ENCODE measurements at places on chromosomes 16 and 17.

GRCh38 chr17:43914451-43914850, 7.1 kb upstream of the MPP2 start:
- DNase-seq = no peak

GRCh38 chr17:83152745-83153611, 73.6 kb downstream of the METRNL start:
- no peak for DNase-seq

DNA sequence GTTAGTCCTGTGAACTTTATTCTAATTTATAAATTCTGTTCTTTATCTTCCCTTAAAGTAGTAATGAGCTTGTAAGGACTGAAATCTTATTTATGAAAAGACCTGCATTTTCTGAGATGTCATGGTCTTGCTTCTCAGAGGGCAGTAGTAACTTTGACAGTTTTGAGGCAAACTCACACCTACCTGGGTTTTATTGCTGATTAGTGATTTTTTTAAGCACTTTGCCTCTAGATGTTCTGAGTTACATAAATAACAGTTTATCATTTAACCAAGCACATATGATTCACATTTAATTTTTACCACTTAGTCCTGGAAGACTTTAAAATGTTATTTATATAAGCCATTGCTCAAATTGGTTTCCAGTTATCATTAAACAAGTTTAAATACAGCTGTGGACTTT, 10.7 kb downstream of the DUSP14 start:
- DNase-seq = no peak

DNA sequence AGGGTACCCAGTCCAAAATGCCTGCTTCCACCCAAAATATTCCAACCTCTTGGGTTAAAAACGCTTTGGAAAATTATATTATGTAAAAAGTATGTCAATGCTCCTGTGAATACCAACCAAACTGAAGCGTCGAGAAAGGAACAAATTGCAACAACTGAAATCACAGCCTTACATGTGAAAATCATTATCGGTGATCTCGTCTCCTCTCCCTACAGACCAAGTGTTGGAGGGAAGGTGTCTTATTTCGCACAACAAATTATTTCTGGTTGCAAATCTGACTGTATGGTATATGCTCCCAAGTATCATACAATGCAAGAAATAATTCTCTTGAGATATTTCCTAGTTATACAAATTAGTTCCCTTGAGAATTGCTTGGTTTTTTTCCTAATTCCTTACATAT, 89.3 kb upstream of the CDYL2 start:
- no peak for DNase-seq

- DNase-seq = no peak
Observed at GRCh38 chr17:3529817-3530741, 27.5 kb downstream of the TRPV3 start.

- no peak for DNase-seq
Observed at GRCh38 chr17:81025741-81026129, 9.2 kb upstream of the BAIAP2 start.
